ENCODE measurements at places on chromosomes 13 and 19.

DNA sequence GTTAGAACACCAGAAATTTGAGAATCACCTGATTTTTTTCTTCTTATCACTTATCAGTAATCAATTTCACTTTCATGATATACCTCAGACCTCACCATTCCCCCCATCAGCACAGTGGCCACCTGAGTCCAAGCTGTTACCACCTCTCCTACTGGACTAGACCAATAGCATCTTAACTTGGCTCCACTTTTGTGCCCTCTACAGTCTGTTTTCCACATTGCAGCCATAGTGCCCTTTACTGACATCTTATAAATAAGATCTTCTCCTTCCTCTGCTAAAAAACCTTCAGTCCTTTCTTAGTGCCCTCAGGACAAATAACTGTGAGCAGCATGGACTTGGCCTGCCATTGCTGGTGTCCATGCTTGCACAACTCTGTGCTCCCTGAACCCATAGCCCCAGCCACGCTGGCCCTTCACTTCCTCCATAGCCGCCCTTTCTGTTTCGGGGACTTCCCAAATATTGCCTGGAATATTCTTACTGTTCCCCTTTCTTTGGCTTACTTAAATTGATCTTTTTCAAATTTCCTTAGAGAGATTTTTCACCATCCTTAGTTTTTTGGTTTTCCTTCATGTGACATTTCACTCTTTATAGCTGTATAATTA lies 380.8 kb downstream of the LMO7 start:
- DNase-seq = no peak

DNA sequence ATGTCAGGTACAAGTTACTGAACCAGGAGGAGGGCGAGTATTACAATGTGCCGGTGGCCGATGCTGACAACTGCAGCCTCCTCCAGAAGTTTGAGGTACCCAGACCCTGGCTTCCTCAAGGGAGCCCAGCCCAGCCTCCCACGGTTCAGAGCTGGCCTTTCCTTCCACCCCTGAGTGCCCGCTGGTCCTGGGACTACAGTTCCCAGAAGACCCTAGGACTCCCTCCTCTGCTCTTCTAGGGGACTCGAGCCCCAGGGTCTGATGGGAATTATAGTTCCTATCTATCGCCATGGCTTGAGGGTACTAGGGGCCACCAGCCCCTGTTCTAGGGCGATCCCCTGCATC lies 11.0 kb downstream of the PRKCG start:
- no peak for DNase-seq

GRCh38 chr19:1131718-1132551 lies 28.1 kb downstream of the GPX4 start:
- DNase-seq = peak; percentile 46

- no peak for DNase-seq
Measured at GRCh38 chr13:113145496-113145895, 13.0 kb upstream of the PROZ start.

- DNase-seq = peak; percentile 32
Measured at GRCh38 chr13:93847162-93847561, 620.6 kb downstream of the GPC6 start.

DNA sequence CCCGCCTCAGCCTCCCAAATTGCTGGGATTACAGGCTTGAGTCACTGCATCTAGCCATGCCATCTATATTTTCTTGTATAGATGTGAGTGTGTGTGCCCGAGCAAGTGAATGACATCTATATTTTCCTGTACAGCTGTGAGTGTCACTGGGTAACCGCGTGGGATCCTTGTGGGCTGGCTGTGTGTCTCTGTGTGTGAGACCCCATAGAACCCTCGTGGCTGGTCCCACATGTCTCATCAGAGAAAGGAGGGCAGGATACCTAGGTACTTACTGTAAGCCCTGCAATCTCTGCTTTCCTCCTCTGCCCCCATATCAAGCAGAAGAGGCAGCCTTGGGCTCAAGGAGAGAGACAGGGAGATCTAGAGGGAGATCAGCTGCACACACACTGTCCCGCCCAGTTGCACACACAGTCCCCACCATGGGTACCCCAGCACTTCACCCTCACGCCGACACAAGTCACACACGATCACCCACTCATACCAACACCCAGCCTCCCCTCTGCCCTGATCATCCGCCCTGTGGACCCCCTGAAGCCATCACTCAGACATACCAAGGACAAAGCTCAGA lies 655 bp downstream of the DENND1C start:
- DNase-seq = no peak

DNA sequence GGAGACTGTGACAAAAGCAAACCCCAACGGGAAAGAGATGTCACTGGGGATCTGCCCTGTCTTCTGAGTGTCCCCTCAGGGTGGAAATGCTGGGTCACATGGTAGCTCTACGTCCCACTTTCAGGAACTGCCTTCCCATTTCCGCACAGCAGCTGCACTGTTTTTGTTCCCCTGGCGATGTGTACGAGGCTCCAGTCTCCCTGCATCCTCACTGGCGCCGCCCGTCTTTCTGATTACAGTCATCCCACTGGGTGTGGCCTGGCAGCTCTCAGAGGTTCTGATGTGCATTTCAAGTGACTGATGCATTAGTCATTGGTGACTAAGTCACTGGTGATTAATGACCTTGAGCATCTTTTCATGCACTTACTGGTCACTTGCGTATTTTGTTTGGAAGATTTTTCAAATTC lies 21.2 kb downstream of the PCID2 start:
- peak; percentile 99 for DNase-seq

GRCh38 chr13:27137759-27138158 lies 33.9 kb downstream of the USP12 start:
- no peak for DNase-seq

GRCh38 chr13:110415669-110416068 lies 108.6 kb downstream of the COL4A2 start:
- DNase-seq = peak; percentile 39

DNA sequence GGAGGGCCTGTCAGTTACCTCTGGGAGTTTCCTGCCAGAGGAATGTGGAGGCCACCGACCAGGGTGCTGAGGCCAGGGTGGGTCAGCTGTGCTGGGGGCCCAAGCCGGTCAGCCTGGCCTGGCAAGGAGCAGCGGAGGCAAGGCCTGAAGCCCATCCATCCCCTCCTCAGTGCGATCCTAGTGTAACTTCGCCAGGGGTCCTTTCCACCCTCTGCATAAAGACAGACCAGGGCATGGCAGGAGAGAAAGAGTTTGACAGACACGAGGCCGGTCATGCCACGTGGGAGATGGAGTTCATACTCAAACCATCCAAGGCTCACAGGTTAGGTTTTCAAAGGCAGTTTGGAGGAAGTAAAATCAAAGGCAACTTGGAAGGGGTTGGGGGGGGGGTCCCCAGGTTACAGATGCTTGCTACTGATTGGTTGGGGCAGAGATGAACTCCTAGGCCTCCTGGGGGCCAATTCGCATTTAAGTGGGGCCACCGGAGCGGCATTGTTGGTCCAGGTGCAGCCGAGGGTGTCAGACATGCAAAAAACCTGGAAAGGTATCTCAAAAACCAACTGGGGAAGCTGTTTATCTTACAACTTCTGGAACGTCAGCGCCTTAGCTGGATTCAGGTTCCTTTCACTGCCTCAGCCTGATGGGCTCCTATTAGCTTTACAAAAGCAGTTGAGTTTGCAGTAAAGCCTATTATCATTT lies 36.8 kb upstream of the DPRX start:
- DNase-seq = no peak

DNA sequence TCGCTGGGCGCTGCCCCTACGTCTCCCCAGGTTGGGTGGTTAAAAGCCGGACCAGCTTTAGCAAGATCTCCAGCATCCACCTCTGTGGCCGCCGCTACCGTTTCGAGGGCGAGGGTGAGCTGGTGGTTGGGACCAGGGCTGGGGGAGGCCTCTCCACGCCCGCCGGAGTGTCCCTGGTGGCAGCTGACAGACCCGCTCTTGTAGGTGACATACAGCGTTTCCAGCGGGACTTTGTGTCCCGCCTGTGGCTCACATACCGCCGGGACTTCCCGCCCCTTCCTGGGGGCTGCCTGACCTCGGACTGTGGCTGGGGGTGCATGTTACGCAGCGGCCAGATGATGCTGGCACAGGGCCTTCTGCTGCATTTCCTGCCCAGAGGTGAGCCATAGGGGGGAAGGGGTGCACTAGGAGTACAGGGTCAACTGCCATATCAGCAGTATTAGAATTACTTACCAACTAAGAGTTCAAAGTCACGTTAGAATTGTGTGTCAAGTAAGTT lies 1.1 kb downstream of the ATG4D start:
- DNase-seq = no peak

- no peak for DNase-seq
Measured at GRCh38 chr13:62932256-62932883, 1516.7 kb upstream of the PCDH20 start.

GRCh38 chr19:9323557-9323918 lies 441 bp upstream of the ZNF559 start:
- peak; percentile 88 for DNase-seq

DNA sequence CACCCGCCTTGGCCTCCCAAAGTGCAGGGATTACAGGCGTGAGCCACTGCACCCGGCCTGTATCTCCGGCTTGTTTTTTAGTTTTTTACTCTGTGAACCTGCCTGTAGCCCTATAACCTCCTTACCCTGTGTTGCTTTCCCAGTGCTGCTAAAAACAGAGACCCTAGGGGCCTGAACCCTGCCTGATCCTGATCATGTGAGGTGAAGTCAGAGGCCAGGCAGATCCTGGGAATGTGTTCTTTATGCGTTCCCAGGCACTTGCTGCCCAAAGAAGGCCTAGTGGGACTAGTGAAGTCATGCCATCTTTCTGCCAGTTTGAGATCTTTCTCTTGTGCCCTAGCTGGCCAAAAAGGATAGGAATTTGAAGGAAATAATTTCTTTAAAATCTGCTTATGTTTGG lies 4.6 kb downstream of the UBA2 start:
- no peak for DNase-seq

DNA sequence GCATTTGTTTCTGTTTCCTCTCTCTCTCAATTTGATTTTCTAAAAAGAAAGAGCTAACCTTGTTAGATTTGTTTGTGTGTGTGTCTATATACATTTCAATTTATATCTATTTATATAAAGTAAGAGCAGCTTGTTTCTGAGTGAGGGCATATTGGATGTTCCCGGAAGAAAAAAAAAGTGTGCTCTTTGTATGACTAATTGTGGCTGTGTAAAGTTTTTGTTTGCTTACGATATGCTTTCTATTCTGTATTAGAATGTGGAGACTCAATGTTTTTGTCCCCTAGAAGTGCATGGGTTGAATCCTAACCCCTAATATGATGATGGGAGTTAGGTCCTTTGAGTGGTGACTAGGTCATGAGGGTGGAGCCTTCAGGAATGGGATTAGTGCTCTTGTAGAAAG lies 66.6 kb upstream of the C1QTNF9B start:
- DNase-seq = no peak

DNA sequence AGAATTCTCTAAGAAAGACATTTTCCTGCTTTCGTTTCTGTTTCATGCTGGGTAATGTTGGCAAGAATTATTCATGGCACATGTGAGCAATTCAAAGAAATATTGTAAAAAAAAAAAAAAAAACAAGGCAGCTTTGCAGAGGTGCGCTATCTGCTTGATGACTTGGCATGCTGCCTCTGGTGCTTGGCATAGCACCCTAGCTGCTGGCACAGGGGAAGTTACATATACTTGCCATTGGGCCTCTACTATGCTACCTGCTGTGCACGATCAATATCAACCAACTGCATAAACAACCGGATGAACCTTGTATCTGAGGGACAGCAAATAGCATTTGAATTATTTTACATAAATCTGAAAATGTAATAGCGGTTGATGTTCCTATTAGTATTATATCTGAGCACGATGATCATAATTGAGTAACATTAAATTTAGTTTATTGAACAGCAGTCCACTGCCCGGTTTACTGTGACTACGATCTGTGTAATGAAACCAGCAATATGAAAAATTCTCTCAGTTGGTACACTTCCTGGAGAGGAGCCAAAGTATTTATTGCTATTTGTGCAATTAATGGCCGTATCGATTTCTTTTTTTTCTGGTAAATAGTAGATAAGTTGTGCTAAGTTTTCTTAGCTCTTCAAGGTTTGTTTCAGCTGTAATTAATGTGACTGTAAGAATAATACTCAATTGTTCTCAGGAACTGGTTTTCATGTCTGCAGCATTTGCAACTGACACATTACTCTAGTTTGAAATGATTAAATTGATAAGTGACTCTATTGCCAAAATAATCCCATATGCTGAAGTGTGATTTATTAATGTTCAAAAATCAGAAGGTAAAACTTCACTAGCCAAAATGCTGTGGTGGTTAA lies 717.3 kb downstream of the DACH1 start:
- DNase-seq = no peak

DNA sequence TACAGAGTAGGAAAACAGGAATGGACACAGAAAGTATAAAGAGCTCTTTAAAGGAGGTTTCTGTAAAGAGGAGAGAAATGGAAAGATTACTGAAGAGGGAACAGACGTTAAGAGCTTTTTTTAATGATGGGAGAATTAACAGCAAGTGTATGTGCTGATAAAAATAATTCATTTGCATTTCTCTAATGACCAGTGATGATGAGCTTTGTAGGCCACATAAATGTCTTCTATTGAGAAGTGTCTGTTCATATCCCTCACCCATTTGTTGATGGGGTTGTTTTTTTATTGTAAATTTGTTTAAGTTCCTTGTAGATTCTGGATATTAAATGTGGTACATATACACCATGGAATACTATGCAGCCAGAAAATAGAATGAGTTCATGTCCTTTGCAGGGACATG lies 40.0 kb downstream of the MYO16 start:
- peak; percentile 4 for DNase-seq

DNA sequence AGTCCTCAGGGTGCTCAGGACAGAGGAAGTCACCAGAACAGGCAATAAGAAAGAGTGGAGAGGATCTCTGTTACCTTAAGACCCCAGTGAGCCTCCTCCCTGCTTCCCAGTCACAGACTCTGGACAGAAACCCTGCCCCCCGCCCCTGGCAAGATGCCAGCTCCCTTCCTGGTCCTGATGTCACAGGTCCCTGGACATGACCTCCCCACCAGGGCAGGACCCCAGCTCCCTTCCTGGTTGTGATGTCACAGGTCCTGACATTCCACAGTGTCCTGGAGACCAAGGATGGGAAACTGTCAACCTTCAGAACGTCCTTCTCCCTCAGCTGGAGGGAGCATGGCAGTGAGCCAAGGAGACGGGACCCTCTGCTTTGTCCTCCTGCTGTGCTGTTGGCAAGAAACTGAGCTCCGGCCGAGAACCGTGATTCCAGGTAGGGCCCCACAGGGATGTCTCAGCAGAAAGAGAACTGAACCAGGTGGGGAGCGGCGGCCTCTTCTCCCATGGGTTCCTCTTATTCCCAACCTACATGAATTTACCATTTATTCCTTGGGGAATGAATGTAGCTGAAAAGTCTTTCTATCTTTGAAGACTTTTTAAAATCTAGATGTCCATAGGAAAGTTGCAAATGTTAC lies at the start of gene SPACA7:
Gene SPACA7, plus strand, starts transcription at position 306 of the 632 bp plus-strand sequence. Its CDS starts 31 bp downstream, at position 337.
- no peak for DNase-seq

- DNase-seq = no peak
Measured at GRCh38 chr19:2164020-2164998, 576 bp downstream of the DOT1L start.

- peak; percentile 17 for DNase-seq
Measured at GRCh38 chr13:22703601-22704209, 477.1 kb upstream of the SGCG start.

- DNase-seq = peak; percentile 35
Measured at GRCh38 chr19:16867211-16867610, 21.6 kb upstream of the F2RL3 start.

Measured in foreskin keratinocyte (primary cell).